ENCODE measurements at places on chromosomes 16 and 17.
A peak's percentile ranks its signal among the peaks of the same experiment; 100 is the strongest.

DNA sequence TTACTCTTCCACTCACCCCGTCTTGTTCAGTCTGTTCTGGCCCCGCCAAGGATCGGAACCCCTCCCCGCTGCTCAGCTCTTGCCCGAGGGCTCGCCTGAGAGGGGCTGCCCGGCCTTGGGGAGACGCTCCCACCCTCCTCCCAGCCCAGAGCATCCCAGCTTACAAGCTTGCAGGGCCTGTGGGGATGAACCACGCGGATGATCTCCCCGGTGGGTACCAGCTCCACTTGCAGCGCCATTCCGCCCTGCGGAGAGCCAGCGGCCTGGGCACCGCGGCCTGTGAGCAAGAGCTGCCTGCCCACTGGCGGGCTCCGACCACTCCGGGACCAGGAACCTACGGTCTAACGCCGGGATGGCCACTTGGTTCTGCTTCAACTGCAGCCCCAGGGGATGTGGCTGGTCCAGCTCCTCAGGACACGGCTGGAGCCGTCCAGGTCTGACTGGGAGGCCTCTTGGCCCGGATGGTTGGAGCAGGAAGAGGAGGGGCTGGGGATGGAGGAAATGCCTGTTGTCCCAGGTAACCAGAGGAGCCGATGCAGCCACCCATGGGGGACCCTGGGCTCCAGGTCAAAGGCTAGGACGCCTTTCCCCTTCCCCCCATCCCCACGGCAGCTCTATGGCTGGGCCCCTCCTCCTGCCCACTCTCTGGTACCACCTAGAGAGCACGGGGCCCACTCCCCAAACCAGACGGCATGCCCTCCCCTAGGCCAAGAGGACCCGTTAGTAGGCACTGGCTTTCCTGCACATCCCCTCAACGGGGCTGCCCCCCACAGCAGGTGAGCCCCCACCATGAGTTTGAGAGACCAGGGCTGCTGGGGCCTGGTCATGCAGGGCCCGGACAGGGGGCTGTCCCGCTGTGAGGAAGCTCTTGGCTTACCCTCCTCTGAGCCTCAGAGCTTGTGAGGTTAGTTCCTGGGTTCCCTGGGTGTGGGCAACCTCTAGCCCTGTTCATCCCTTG lies at the start of gene MYO1C:
TSS of gene MYO1C (minus strand) at position 438 of the 958 bp plus-strand sequence. CDS start at position 239, 199 bp downstream.
- peak within 1 kb of the TSS; percentile 87 for H3K4me3 ChIP-seq
- peaks cover 16% of the 10 kb centered on the region for H3K36me3 ChIP-seq
- DNase-seq = no peak

DNA sequence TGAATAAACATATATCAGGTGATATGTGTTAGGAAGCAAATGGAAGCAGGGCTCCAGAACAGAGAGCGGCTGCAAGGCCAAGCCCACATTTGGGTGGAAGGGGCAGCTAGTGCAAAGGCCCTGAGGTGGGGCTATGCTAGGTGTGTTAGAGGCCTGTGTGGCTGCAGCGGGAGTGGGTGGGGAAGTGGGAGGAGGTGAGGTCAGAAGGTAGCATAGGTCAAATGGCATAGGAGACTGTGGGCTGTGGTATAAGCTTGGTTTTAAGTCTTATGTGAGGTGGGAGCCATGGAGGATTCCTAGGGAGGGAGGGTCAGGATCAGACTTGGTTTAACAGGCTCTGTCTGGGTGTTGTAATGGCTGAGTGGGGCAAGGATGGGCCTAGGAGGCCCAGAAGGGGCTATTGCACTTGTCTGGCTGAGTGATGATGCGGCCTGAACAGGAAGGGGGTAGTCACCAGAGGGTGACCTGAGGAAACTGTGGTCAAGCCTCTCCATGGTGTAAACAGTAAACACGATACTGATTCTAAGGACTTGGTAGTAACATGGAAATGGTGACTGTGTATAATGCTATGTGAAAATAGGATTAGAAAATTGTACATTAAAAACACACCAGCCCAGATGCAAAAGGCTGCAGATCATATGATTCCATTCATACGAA lies 31.1 kb downstream of the RAI1 start:
- no peaks in the 10 kb centered on the region for H3K27me3 ChIP-seq
- DNase-seq = no peak
- peaks cover 3% of the 10 kb centered on the region for H3K36me3 ChIP-seq
- H3K4me3 ChIP-seq = no peak overlapping the region
- no peak overlapping the region for H3K27ac ChIP-seq

DNA sequence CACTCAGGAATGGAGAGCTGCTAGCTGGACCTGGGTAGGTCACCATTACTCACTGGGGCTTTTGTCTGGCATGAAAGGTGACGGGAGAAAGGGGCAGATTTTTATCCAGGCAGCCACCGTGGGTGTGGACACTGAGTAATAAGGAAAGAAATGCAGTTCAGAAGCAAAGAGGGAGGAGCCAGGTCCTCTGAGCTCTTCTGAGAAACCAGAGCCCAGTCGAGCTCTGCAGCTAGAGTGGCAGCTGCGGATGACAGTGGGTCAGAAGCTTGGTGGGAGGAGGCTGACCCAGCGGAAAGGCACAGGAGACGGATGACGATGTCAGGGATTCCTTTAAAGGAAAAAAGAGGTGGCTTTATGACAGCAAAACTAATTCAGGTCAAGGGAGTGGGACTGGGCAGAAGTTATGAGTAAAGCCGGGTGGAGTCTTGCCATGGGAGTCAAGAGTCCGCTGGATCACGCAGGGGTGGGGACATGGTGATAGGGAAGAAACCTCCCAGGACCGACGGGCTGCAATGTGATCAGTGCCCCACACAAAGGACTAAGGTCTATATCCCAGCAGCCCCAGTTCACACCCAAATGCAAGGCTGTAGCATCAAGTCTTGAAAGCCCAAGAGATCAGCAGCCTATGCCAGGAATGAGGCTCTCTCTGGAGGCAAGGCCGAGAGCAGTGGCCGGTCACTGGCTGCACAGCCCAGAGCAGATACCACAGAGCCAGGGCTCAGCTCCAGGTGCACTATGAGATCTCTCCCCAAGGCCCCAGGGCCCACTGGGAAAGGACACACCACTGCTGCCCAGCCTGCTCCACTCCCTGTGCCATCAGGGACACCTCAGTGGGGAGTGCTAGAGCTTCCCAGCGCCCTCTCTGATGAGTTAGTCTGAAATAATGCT lies 6.3 kb upstream of the MNT start:
- no peak for DNase-seq
- no peak overlapping the region for H3K4me3 ChIP-seq
- peaks cover 16% of the 10 kb centered on the region for H3K36me3 ChIP-seq
- H3K4me1 ChIP-seq = peaks cover 8% of the 10 kb centered on the region
- H3K27ac ChIP-seq = no peak overlapping the region

- H3K4me3 ChIP-seq = no peak overlapping the region
These were observed 28.2 kb downstream of the NEUROD2 start for GRCh38 chr17:39579318-39580081.

- no peak overlapping the region for H3K27ac ChIP-seq
- no peaks in the 10 kb centered on the region for H3K36me3 ChIP-seq
- H3K27me3 ChIP-seq = no peaks in the 10 kb centered on the region
These were observed 67.5 kb downstream of the KSR1 start for GRCh38 chr17:27523712-27524111.

- no peak for DNase-seq
- H3K27ac ChIP-seq = peak overlapping the region; percentile 99
- H3K27me3 ChIP-seq = no peaks in the 10 kb centered on the region
- peak overlapping the region; percentile 96 for H3K4me3 ChIP-seq
- peaks cover 29% of the 10 kb centered on the region for H3K36me3 ChIP-seq
- H3K4me1 ChIP-seq = peaks cover 22% of the 10 kb centered on the region
These were observed 299 bp downstream of the NUP85 start for GRCh38 chr17:75205793-75206163.

DNA sequence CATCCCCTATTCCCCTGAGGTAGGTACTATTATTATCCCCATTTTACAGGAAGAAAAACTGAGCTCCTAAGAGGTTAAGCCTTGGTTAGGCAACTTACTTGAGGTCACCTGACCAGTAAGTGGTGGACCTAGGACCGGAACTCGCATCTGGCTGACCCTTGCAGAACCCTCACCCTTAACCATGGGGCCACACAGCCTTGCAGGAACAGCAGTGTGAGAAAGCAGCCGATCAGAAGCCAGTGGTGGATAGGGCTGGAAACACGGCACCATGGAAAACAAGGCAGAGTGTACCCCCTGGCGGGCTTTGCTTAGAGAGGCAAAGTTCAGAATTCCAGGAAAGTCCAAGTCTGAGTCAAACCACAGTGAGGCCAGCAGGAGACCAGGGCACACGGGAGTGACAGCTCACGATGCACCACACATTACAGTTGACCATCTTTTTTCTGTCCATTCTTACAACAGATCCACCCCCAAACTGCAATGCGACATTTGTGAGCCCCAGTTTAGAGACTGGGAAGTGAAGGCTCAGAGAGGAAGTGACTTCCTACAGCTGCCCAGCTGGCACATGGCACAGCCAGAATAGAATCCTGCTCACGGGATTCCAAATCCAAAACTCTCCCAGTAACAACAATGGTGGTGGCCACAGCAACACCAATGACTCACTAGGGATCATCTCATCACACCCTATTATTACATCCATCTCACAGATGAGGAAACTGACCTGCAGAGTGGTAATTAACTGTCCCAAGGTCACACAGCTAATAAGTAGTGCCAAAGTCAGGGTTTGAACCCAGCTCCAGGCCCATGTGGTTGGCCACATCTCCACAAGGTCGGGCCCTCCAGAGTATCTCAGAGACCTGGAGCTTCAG lies 20.3 kb downstream of the KIFC3 start:
- H3K36me3 ChIP-seq = no peaks in the 10 kb centered on the region
- no peak overlapping the region for H3K27ac ChIP-seq
- no peak for DNase-seq
- no peaks in the 10 kb centered on the region for H3K4me1 ChIP-seq

DNA sequence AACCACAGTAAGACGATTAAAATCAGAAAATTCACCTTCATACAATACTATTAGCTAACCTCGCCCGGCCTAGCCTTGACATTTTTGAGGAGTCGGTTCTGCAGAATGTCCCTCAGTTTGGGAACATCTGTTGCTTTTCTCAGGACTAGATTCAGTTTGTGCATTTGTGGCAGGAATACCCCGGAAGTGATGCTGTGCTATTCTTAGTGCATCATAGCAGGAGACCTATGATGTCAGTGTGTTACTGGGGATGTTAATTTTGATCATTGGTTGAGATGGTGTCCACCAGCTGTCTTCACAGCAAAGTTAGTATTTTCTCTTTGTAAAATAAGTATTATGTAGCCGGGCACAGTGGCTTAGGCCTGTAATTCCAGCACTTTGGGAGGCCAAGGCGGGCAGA lies 21.5 kb upstream of the HELZ start:
- no peak overlapping the region for H3K27ac ChIP-seq
- no peak for DNase-seq
- H3K4me3 ChIP-seq = no peak overlapping the region

GRCh38 chr17:77300016-77300686 lies 159.4 kb downstream of the SEC14L1 start:
- H3K27me3 ChIP-seq = peaks cover 1% of the 10 kb centered on the region
- DNase-seq = no peak
- no peak overlapping the region for H3K27ac ChIP-seq
- H3K36me3 ChIP-seq = no peaks in the 10 kb centered on the region
- H3K4me1 ChIP-seq = peaks cover 4% of the 10 kb centered on the region
- H3K4me3 ChIP-seq = no peak overlapping the region

DNA sequence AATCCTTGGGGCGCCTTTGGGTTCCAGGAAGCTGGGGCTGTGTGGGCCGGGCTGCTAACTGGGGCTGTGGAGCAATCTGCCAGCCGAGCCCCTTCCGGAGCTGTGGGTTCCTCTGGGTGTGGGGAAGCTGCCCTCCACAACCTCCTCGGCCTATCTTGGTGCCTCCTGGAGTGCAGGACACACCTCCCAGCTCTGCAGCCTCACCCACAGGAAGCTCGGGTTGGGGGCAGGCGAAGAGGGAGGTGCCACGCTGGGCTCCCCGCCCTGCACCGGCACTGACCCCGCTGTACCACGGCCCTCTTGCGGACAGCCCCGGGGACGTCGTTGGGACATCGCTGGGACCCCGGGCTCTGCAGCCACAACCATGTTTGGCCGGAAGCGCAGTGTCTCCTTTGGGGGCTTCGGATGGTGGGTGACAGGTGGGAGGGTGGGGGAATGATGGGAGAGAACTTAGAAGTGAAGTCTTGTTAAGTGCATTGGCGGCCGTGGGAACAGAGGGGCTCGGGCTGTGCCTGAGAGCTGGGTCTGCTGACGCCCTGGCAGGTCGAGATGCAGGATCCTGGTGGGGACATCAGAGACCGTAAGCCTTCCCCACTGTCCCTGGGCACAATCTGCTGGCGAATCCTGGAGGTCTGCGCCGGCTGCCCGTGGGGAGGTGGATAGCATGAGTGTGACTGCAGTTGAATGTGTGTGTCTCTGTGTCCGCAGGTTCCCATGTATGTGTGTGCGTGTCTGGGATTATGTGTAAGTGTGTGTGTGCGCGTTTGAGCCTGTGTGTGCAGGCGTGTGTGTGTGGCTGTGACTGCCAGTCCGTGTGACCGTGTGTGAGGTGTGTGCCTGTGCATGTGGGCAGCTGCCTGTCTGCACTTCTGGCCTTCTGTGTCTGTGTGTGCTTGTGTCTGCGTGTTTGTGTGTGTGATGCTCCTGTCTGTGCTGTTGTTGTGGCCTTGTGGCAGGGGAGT lies at the start of gene RAP1GAP2:
TSS of gene RAP1GAP2 (plus strand) at position 275 of the 962 bp plus-strand sequence. CDS start at position 365, 90 bp downstream.
- peak; percentile 46 for DNase-seq
- H3K27me3 ChIP-seq = no peaks in the 10 kb centered on the region
- peaks cover 7% of the 10 kb centered on the region for H3K36me3 ChIP-seq
- H3K4me3 ChIP-seq = peak within 1 kb of the TSS; percentile 72
- H3K4me1 ChIP-seq = peaks cover 77% of the 10 kb centered on the region
- H3K27ac ChIP-seq = peak within 1 kb of the TSS; percentile 20

GRCh38 chr17:70563281-70563820 lies 394.0 kb downstream of the KCNJ2 start:
- no peaks in the 10 kb centered on the region for H3K27me3 ChIP-seq
- H3K36me3 ChIP-seq = no peaks in the 10 kb centered on the region
- no peak for DNase-seq
- H3K4me3 ChIP-seq = no peak overlapping the region
- H3K4me1 ChIP-seq = no peaks in the 10 kb centered on the region
- H3K27ac ChIP-seq = no peak overlapping the region

DNA sequence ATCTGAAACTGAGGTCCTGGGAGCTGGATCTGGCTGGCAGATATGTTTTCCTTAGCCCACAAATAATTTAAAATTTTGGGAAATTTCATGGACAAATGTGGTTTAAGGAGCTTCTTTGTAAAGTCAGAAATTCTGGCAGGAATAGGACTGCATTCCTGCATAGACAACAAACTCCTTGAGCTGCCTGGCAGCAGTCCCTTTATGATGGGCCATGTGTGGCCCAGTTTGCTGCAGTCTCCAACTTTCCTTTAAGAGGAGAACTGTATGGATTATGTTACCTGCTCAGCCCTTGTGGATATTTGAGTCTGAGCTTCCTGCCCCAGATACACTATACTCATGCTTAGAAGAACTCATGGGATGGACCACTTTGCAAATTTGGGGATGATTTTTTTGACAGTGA lies 48.5 kb upstream of the HS3ST2 start:
- no peak for DNase-seq
- H3K27me3 ChIP-seq = peaks cover 23% of the 10 kb centered on the region
- no peak overlapping the region for H3K4me3 ChIP-seq
- no peaks in the 10 kb centered on the region for H3K4me1 ChIP-seq

DNA sequence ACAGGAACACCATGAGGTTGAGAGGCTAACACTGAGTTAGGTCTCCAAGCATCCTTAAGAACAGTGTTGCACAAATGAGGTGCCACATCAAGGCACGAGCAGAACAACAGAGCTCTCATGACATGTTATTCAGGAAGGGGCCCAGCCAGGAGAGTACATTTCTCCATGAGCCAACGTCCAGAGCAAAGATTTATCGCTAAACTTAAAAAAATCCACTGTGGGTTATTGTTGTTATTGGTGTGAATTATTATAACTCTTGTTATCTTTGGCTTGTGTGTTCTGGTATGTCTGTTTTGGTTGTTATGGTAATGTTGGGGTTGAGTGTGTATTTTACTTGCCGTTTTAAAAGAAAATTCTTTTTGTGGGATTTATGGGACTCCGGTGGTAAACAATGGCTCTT lies 68.9 kb upstream of the MSI2 start:
- H3K4me1 ChIP-seq = no peaks in the 10 kb centered on the region
- no peaks in the 10 kb centered on the region for H3K36me3 ChIP-seq
- H3K27me3 ChIP-seq = peaks cover 14% of the 10 kb centered on the region

All from activated B cell treated with CpG ODN at 0.5 μM for 24 hours (primary cell).